ENCODE measurements at places on chromosomes 7 and 10.

DNA sequence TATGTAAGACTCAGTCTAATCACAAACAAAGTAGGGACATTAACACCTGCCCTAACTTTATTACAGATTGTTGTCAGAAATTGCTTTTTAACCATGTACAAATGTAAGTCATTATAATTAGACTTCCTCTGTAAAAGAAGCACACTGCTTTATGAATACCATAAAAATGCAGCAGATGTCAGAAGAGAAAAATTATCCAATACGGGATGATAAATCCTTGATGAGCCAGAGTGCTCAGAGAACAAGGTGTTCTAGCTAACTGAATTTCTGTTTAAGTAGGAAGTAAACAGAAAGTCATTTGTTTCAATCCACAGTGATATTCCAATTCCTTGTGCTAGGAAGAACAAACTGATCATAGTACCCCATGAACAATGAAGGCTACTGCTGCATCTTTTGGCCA, 54.6 kb upstream of the BMPER start:
- DNase-seq, result no peak

DNA sequence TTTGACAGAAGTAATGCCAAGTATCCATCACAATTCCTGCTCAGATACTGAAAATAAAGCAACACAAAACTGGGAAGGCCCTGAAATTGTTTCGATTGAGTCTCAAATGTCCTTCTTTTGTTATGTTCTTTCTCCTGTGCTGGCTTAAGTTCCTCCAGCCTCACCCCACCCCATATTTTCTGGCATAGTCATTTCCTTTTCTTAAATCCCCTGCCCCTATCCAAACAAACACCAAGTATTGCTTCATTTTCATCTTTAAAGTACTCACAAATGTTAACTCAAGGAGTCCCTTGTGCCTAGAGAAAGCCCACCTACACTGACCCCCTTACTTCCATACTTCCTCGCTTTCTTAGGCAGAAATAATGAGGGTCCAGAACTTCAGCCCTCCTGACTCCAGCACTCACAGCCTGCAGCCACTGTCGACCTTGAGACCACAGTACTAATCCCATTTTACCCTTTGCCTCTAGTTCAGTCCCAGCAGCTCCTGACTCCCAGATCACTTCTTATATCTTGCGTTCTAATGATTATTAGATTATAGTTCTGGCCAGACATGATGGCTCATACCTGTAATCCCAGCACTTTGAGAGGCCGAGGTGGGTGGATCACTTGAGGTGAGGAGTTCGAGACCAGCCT, 73.2 kb upstream of the ST8SIA6 start:
- DNase-seq, result peak; percentile 88

- DNase-seq, result no peak
These were observed 35.9 kb downstream of the EMX2 start for GRCh38 chr10:117578490-117578889.

DNA sequence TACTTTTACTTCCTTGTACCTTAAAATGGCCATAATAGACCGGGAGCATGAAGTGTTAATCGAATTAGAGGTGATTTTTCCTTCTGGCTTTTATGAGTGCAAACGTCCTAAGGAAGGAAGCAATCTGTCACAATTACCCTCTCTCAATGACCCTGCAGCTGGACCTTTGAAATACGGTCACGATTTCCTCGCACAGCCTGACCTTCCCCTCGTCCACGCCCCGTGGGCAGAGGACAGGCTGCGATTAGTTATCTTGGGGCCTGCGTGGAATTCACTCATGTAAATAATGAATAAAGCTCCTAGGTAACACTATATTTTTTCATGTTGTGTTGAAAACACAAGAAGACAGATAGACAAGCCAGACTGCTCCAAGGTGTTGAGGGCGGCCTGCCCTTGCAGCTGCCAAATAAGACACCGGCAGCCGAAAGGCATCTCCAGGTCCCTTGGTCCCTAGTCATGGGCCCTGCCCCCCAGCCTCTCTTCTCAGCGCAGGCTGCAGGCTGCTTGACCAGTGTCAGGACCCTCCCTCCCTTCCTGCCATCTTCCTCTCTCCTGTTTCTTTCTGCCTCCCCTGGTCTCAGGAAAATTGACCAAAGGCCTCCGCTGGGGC, 199.9 kb downstream of the TCERG1L start:
- DNase-seq, result no peak

- no peak for DNase-seq
These were observed 1.2 kb downstream of the GTPBP10 start for GRCh38 chr7:90347759-90348158.

GRCh38 chr7:154587792-154588191, 415.1 kb downstream of the PAXIP1 start:
- no peak for DNase-seq

DNA sequence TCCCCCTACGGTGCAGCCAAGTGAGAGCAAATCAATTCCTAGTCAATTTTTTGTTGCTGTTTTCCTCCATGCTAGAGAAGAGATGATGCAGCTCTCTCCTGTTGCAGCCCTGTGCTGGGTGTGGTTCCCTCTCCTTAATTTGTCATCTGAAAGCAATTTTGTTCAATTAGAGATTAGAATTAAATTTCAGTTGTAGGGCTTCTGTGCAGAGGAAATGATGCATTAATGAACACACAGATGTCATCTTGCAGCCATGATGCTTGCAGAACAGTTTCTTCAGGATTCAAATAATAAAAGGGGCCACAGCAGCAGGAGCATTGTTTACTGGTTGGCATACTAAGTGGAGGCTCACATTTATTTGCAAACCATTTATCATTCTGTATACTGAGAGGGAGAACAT, 266.0 kb downstream of the AUTS2 start:
- DNase-seq, result no peak

GRCh38 chr10:36943544-36943943, 181.9 kb upstream of the ANKRD30A start:
- DNase-seq, result no peak

DNA sequence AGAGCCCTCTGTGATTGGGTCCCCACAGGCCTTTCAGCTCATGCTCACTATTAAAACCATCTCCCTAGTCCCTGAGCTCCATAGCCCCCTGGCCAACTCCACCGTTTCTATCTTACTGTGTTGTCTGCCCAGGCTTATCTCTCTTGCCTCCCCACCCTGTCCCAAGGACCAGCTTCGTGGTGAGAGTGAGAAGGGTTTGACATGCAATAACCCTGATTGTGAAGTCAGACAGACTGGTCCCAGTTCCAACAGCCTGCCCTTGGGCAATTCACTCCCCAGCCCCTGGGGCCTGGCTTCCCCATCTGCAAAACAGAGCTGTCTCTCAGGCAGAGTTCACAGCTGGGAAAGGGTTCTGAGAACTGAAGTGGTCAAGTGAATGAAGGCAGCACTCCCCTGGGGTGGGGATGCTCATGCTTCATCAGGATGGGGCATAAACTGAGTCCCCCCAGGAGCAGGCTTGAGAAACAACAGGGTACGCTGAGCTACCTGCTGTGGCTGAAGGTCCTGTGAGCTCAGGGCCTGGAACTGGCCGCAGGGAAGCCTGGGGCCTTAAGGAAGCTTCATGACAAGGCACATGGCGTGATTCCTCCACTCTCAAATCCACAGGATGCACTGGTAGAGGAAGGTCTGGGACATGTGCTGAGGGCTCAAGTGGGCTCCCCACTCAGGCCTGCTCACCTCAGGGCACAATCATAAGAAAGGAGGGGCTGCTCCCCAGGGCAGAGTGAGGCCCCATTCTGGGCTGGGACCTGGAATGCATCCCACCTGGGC, 1.8 kb upstream of the PPIF start:
- peak; percentile 56 for DNase-seq

GRCh38 chr7:51217804-51218203, 98.8 kb downstream of the COBL start:
- DNase-seq, result no peak

GRCh38 chr10:50325449-50326171, 74.3 kb upstream of the ASAH2 start:
- DNase-seq, result peak; percentile 97

GRCh38 chr7:11931307-11931706, 99.3 kb upstream of the THSD7A start:
- no peak for DNase-seq

DNA sequence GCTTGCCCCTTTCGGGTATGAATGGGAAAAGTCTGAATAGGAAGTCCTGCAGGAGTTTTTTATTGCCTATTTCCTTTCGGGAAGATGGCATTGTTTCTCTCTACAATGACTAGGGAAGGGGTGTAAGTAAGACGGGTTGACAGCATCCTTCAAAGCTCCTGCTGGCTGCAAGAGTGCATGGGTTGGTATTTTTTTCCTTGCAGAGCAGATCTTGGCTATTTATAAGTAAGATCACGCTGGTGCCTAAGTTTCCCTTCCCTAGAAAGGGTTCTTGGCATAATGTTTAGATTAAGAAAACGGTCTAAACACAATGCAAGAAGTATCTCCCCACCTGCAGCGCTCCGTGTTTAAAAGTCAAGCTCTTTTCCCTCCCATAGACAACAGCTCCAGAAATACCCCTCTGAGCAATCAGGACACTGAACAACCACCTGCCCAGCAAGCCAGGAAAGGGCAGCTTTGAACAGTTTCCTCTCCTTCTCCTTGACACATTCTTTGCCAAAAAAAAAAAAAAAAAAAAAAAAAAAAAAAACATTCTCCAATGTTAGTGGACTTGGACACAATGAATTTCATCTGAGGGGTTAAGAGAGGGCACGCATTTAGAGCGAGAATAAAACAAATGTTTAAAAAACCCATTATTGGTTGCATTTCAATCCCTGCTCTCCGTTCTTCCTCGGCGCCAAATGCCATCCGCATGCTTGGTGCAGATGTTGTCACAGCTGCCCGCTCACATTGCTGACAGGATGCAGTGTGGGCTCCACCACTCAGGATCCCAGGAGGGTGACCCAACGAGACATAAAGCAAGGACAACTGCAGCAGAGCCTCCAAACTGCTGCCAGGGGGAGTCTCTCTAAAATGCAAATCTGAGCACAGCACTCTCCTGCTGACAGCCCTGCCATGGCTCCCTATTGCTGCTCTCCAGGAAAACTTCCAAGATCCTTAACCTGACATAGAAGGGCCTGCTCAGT, 427.4 kb upstream of the MGMT start:
- no peak for DNase-seq

DNA sequence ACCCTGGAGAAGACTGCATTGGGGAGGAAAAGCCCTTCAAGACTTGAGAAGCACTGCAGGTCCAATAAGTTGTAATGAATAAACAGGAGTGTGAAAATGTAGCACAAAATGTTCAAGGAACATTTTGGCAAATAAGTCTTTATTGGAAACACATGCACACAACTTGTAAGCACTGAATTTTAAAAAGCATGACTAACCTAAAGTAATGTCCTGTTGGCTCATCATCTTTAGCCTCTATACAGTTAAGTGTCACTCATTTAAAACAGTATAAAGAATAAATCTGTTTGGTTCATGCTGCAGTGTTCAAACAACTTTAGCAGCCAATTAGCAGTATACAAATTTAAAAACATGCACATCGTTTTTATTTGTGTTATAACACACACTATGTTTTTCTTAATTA, 108.6 kb downstream of the CDK6 start:
- DNase-seq, result no peak

DNA sequence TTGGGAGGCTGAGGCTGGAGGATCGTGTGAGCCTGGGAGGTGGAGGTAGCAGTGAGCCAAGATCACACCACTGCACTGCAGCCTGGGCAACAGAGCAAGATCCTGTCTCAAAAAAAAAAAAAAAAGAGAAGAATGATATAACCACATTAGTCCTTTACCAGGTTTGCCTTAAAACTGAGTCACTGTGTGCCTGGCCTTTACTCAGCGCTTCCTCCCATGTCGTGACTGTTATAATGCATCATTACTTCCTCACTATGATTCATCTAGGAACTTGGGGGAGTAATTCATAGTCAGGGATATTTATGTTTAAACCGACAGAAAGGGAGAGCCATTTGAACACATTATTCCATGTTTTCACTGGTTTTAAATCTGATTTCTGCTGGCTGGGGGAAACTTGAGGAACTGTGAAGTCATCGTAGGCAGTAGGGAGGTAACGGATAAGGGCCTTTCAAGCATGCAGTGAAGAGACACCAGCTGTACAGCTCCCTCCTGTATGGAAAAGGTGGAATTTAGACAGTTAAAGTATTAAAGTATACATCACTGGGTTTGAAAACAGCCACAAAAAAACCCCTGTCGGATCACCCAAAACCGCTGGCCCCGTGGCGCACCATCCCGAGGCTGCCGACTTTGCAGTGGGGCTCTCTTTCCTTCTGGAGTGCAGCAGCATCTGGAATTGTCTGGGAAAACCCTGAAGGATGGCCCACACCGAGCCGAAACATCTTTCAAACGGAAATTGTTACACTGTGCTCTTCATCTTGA, 119.8 kb downstream of the NKX6-2 start:
- DNase-seq, result peak; percentile 90

GRCh38 chr10:83373671-83374070, 765.6 kb upstream of the GHITM start:
- no peak for DNase-seq

GRCh38 chr7:56046721-56047445, 4.4 kb downstream of the PSPH start:
- peak; percentile 98 for DNase-seq

DNA sequence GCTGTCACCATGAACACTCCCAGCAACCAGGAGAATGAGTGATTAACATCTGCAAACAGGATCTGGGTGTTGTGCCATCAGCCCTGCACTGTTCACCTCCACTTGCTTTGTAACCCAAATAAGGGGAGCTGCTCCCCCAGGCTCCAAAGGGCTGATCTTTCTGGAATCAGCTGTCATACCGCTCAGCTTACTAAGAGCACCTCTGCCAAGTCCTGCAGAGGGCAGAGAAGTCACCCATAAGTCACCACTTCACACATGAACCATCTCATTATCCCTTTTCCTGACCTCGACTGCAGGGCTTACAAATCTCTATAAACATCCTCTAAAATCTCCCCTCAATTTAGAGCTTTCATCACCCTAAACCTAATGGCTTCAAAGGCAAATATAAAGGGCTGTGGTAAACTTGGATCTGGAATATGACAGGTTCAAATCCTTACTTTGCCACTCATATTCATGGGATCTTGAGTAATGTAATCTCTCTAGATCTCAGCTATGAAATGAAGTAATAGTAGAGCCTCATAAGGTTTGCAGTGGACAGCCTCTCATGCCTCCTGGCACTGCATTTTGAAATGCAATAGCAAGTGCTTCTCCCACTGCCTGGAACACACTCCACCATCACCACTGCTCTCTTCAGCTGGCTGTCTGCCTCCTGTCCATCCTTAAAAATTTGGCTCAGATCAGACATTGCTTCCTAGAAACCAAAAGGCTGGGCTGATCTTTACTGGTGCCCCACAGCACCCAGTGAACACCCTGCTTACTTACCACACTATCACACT, 38.8 kb downstream of the ERLIN1 start:
- DNase-seq, result peak; percentile 35
